NCI-H187 (cell line): ENCODE measurements at places on chromosomes 5 and 9.

- DNase-seq = no peak
Observed at GRCh38 chr5:13248253-13248652, 696.2 kb downstream of the DNAH5 start.

GRCh38 chr5:16819522-16820167, 116.4 kb downstream of the MYO10 start:
- no peak for DNase-seq

DNA sequence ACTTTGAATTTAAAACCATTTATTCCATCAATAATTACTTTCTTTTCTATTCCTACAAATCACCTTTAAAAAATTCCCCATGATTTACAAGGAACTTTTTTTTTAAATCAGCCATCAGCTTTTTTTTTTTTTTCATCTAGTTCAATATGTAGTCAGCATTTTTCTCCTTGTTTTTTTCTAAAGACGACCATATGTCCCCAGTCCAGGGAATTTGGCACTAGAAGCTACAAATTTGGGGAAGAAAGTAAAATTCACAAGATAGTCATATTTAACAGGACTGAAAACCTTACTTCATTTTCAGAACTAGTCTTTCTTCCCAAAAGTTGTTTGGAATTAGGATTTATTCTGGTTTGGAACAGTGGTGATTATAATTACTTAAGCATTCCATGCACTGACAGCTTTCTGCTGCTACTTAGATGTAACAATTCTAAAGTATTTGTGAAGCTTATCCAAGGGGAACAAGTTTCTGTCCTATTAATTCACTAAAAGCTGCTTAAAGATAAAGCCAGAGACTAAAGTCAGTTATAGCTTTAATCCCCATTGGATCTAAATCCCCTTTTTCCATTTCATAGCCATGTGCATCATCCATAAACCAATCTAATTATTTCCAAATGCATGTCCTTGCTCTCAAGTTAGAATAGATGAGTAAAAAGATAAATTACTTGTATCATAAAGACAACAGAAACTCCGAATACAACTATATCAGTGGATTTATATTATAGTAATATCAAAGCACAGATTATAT, 7.4 kb upstream of the SNCAIP start:
- no peak for DNase-seq

GRCh38 chr5:165334201-165334600, 1828.8 kb downstream of the MAT2B start:
- no peak for DNase-seq

- peak; percentile 38 for DNase-seq
Observed at GRCh38 chr9:23821375-23822181, 4.5 kb downstream of the ELAVL2 start.

DNA sequence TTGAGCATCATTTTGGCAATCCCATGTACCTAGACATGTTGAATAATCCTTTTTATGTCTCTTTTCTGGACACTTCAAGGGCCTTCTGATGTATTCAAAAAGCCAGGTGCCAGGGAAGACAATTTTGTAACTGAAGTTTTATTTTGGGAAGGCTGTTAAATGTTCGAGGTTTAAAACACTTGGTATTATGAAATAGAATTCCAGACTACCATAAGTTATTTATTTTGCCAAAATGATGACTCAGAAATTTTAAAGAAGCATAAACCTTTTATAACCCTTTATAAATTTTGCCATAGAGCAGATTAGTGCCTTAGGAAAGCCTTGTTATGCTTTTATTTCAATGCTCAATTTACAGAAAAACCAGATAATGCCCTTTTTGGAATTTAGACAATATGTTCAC, 30.3 kb upstream of the UHRF2 start:
- no peak for DNase-seq

GRCh38 chr5:56913766-56914165, 4.4 kb downstream of the SETD9 start:
- no peak for DNase-seq
